Left hindlimb (tissue), 1 donor: ENCODE measurements at places on chromosomes 1 and 21.
A peak's percentile ranks its signal among the peaks of the same experiment; 100 is the strongest.

GRCh38 chr1:21668232-21668950 is 766 bp downstream of the RAP1GAP start:
- no peak for DNase-seq

- no peak for DNase-seq
These were observed 6.5 kb downstream of the NR0B2 start for GRCh38 chr1:26907071-26907917.

DNA sequence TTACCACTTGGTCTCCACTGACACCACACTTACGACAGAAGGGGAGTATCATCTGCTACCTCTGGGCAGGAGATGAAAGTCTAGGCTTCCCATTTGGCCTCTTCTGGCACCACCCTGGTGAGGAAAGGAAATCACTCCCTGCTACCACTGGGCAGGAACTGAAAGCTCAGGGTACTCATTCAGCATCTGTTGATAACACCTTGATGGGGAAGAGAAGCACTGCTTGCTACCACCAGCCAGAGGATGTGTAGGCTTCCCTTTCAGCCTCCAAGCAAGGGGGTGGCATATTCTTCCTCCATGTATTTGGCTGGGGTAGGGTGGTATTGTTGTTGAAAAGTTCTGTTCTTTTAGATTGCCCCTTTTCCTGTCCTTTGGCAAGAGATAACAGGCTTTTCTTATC is 115.0 kb downstream of the ACBD6 start:
- DNase-seq = no peak

GRCh38 chr1:201625851-201626251 is 86.9 kb downstream of the NAV1 start:
- DNase-seq = no peak

GRCh38 chr1:47867438-47868347 is 129.5 kb downstream of the TRABD2B start:
- DNase-seq = no peak

- peak; percentile 71 for DNase-seq
These were observed 8.0 kb upstream of the PKP1 start for GRCh38 chr1:201275253-201275666.

DNA sequence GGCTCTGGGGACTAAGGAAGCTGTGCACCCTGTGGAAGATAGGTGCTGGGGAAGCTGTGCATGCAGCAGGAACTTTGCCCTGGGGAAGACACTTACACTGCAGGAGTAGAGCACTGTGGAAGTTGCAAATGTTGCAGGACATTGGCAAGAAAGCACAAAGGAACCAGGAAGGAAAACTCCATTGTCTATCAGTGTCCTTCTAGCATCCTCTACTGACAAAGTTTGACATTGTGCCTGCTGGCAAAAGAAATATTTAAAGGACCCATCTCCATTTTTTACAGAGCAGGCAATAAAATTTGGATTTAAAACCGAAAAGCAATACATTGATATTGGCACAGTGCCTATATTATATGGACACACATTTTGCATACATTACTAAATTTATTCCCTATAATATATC is 394.1 kb downstream of the PBX1 start:
- no peak for DNase-seq

DNA sequence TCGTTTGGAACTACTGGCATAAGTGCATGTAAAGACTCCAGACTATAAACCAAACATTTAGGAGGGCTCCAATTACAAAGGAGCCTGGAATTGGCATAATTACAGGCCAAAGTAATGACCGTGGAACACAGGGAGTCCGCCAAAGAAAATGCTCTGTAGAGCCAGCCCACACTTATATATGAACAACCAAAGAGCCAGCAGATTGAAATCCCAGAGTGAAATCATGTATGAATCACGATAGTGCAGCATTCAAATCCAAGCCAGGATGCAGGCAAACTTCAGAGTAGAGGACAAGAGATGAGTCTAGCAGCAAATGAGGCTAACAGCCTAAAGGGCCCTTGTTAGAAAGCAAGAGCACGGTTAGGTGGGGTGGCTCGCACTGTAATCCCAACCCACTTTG is 13.1 kb downstream of the VPS26C start:
- DNase-seq = peak; percentile 50

GRCh38 chr1:92505015-92505692 is 18.4 kb upstream of the GFI1 start:
- DNase-seq = no peak

DNA sequence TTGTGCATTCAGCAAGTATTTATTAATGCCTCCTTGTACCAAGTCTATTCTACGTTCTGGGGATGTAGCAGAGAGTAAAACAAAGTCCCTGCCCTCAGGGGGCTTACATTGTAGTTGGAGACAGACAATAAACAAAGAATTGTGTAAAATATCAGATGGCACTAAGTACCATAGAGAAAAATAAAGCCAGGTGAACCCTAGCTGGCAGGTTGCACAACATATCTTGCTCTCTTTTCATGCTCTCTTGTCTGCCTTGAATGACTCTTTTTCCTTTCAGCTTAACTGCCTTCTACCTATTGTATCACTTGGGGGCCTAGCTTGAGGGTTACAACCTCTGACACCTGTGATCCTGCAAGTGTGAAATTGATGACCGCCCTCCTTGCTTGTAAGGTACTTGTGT is 20.7 kb upstream of the FASLG start:
- no peak for DNase-seq

GRCh38 chr1:156316909-156317308 is 17.8 kb upstream of the VHLL start:
- no peak for DNase-seq

DNA sequence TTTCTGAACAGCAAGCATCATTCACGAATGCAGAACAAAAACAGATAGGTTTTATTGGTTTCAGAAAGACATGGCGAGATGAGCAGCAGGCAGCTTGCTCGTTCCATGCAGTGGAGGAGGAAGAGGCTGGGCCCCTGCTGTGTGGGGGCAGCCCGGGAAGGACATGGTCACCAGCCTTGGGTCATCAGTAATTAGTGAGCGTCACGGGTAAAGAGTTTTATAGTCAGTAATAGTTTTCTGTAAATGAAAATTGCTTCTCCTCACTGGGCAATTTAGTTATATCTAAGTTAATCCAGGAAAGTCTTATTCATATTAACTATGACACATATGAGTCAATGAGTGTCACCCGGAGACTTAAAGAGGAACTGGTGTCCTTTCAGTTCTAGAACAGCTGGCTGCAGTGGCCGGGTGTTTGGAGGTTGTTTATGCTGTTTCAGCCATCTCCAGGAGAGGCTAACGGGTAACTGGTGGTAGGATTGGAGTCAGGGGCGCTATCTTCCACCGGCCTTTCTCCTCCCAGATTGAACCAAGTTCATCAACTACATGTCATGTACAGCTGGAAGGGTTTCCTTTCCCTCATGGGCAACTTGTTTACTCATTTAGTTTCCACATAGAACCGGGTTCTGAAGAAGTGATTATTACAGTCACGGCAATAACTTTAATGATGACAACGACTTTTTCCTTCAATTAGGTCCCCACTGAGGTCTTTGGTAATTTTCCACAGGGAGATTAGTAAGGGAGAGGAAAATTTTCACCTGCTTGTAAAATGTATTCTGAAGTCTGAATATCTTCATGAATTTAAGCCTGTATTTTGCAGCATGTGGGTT is 34.6 kb upstream of the SLC45A1 start:
- no peak for DNase-seq

- no peak for DNase-seq
These were observed 201.6 kb downstream of the SDCCAG8 start for GRCh38 chr1:243457363-243457982.

- no peak for DNase-seq
These were observed 66.8 kb downstream of the OBSCN start for GRCh38 chr1:228274452-228275178.

- no peak for DNase-seq
These were observed 59.5 kb downstream of the NAV1 start for GRCh38 chr1:201598396-201598795.

GRCh38 chr1:235838021-235838420 is 28.7 kb downstream of the LYST start:
- no peak for DNase-seq

DNA sequence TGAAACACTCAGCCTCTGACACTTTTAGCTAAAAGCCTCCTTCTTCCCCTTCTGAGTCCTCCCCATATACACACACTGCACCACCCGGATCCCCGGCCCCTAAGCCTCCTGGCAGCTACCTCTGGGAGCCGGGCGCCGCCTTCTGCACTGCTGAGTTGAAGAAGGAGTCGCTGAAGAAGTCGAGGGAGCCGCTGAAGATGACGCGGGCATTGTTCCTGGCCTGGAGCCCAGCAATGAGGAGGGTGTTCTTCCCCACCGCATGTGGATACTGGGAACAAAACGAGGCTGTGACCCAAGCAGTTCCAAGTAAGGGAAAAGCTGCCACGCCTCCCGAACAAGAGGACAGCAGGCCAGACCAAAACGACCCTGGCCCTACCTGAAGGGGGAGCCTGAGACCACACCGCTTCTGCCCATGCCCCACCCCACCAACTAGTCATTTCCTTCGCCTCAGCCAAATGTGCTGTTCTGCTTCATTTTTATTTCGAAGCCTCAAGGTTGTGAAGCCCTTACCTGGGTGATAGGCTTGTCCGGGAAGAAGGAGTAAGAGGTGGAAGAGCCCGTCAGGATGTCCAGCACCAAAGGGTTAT is 7.0 kb downstream of the DDOST start:
- no peak for DNase-seq

DNA sequence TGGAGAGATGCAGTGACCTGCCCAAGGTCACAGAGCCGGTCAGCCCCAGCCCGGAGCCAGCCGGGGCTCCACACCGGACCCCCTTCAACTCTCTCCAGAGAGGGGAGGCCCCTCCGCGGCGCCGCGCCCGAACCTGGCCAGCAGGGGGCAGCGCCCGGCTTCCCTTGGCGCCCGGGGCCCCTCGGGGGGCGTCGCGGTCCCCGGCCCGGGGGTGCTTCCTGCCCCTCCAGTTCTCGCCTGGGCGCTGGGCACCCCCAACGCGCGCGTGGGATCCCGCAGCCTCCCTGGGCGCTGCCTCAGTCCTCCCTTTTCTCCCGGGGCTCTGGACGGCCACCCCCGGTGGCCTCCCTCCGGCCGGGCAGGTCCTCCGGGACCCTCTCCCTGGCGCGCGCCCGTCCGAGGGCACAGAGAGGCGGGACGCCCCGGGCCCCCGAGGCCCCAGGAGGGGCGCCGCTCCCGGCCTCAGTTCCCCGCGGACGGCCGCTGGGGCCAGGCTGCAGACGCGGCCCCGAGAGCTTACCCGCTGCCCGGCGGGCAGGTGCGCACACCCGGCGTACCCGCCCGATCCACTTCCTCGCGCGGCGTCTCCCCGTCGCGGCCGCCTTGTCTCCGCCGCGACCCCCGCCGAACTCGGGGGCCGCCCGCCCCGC is 406 bp downstream of the HTR1D start:
- DNase-seq = no peak

- DNase-seq = no peak
These were observed 25.2 kb upstream of the TRIM45 start for GRCh38 chr1:117146575-117147340.
